ENCODE measurements at places on chromosomes 2 and 18.

- no peak for DNase-seq
Observed at GRCh38 chr2:101002562-101003277, 631 bp downstream of the RPL31 start.

DNA sequence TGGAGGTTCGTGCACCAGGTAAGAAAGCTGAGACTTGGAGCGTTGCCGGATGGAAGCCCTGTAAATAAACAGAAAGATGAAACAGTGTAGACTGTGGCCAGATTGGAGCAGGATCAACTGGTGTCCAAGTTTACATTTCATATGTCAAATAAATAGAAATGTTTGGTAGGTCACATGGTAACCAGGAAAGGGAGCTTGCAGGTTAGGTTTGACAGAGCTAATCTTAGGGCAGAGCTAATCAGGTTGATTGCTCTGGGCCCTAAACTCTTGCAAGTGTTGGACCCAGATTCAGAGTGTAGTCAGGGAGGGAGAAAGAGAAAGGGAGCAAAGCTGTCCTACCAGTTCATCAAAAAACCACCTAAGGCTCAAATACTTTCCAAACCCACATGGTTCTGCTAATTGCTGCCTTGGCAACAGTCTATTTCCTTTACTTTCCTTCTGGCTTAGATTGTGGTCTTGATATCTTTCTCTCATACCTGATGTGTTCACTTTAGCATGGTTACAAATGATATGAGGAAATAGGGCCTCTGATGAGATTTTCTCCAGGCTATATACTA, 63.2 kb downstream of the G6PC2 start:
- DNase-seq = no peak

DNA sequence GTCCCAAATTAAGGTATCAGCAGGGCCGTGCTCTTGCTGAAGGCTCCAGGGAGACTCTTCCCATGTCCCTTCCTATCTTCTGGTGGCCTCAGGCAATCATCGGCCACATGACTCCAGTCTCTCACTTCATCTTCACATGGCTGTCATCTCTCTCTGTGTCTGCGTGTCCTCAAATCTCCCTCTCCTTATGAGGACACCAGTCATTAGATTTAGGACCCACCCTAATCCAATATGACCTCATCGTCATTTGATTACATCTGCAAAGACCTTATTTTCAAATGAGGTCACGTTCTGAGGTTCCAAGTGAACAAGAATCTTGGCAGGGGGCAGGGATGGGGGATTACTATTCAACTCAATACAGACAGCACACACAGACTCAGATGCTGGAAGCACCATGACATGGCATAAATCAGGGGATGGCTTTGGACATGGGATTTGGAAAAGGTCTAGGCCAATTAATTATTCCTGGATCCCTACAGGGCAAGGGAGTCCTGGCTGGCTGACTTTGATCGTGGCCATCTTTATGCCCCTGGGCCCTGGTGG, 210.0 kb upstream of the SKOR2 start:
- no peak for DNase-seq

DNA sequence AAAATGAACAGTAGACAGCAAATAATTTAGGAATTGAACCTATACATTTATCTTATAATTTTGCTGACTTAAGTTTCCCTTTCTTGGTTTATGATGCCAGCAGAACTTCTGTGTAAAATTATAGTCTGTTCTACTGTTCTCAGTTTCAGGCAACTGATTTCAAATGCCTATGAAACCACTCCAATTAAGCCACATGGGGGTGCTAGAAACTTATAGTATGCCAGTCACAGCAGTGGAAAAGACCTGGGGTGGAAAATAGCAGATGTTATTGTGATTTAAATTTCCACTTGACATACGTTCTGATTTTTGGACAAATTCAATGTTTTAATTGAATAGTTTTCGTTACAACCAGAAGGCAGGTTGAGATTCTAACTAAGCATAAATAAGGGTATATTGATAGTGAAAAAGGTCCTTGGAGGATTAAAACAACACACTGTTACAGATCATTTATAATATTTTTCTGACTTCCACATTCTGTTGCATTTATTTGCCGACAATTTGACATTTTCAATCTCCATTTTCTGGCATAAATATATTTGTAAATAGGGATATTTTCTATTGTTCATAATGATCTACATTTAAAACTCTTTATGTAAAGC, 61.4 kb downstream of the CPS1 start:
- no peak for DNase-seq

GRCh38 chr2:150449856-150450255, 37.6 kb downstream of the RND3 start:
- no peak for DNase-seq

DNA sequence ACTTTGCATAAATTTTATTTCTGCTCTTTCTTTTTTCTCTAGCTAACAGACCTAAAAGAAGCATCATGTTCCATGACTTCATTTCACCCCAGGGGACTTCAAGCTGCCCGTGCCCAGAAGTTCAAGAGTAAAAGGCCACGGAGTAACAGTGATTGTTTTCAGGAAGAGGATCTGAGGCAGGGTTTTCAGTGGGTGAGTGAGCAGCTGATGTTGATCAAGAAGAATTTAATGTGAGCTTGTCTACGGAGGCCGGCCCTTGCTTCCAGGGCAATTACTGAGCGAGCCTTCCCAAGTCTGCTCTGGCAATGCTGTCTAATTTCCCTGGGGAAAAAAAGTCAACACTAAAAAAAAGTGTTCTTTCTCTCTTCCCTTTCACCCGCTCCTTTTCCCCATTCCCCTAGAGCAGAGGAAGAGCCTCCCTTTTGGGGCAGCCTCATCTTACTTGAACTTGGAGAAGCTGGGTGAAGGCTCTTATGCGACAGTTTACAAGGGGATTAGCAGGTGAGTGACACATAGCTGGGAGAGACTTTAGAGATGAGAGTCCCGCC, 1.2 kb downstream of the CDK15 start:
- DNase-seq = no peak

DNA sequence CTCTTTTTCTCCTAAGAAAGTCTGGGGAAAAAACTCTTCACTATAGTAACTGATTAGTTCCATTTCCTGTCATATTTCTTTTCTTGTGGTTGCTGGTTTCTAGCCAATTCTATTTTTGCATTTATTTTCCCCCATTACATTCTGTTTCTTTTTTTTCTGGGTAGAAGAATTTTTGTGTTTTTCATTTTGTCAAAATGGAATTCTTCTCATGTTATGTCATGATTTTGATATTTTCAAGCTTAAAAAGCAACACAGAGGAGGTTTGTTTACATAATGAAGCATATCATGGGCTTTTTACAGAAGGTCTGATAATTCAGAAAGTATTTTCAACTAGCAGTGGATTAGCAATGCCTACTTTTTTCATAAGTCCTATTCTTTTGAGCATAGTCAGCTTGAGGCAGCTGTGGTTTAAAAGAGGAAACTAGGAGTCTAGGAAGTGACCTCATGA, 102.0 kb downstream of the MAP2 start:
- no peak for DNase-seq

GRCh38 chr18:51811883-51812282, 528.1 kb upstream of the DCC start:
- DNase-seq = no peak

All from liver (tissue), 10 donors.